Fibroblast of lung (primary cell): ENCODE measurements at places on chromosomes 6 and 20. TPM values are rescaled to one million over a fixed set of nuclear protein-coding genes. Genes with fewer than 3 reads are reported as not detected.
A peak's percentile ranks its signal among the peaks of the same experiment; 100 is the strongest.

GRCh38 chr6:131846905-131847304 lies 39.1 kb downstream of the ENPP1 start:
- H3K36me3 ChIP-seq, result peaks cover 3% of the 10 kb centered on the region
- H3K4me1 ChIP-seq, result peaks cover 6% of the 10 kb centered on the region
- no peak overlapping the region for H3K4me3 ChIP-seq

GRCh38 chr6:72035486-72035885 lies 149.1 kb downstream of the RIMS1 start:
- no peak for DNase-seq
- H3K27ac ChIP-seq, result no peak overlapping the region
- H3K4me1 ChIP-seq, result no peaks in the 10 kb centered on the region

GRCh38 chr6:108549741-108550140 lies 11.0 kb upstream of the FOXO3 start:
- no peak overlapping the region for H3K27ac ChIP-seq
- no peaks in the 10 kb centered on the region for H3K27me3 ChIP-seq
- H3K36me3 ChIP-seq, result no peaks in the 10 kb centered on the region
- H3K4me3 ChIP-seq, result no peak overlapping the region
- no peak for DNase-seq

DNA sequence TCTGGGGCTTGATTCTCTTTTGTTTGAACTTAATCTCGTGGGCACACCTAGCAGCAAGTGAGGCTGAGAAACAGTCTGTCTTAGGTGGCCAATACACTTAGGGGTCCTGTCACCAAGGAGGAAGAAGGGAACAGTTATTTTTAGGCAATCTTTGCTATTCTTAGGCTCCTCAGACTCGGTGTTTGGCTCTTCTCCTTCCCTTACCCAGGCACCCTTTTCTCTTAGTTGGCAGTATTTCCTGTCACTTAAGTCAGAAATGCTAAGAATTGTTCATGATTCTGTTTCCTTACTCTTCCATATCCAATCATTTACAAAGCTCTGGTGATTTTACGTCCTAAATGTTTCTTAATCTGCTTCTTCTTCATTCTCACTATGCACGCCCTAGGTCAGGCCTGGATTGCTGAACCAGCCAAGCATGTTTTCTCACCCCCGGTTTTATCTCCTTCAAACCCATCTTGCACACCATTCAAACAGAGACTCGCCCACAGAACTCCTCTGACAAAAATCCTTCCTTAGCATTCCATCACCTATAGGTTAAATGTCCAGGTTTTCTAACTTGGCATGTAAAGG lies 45.2 kb upstream of the TMEM217 start:
- H3K27ac ChIP-seq, result no peak overlapping the region
- H3K36me3 ChIP-seq, result peaks cover 2% of the 10 kb centered on the region
- H3K27me3 ChIP-seq, result no peaks in the 10 kb centered on the region
- no peak overlapping the region for H3K4me3 ChIP-seq
- DNase-seq, result no peak

MTG2 gene
- total RNA-seq, result 17.5 and 20.5 TPM in 2 replicates

GRCh38 chr6:38987503-38987902 lies 61.1 kb upstream of the GLP1R start:
- H3K4me3 ChIP-seq, result no peak overlapping the region
- no peaks in the 10 kb centered on the region for H3K4me1 ChIP-seq

DNA sequence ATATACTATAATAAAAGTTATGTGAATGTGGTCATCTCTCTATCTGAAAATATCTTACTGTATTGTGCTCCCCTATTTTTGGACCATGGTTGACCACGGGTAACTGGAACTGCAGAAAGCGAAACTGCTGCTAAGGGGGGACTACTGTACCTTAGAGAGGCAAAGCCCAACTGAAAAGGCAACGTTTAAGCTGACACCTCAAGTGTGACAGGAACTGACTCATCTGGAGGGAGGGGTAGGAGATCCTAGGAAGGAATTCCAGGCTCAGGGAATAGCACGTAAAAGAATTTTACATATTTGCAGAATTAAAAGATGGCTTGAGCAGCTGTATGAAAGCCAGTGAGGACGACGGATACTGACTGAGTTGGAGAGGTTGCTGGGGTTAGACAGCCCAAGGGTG lies 34.8 kb downstream of the ELOVL2 start:
- no peaks in the 10 kb centered on the region for H3K27me3 ChIP-seq
- no peaks in the 10 kb centered on the region for H3K36me3 ChIP-seq
- no peak overlapping the region for H3K4me3 ChIP-seq
- DNase-seq, result peak; percentile 80
